ENCODE measurements at places on chromosomes 16 and 17.

DNA sequence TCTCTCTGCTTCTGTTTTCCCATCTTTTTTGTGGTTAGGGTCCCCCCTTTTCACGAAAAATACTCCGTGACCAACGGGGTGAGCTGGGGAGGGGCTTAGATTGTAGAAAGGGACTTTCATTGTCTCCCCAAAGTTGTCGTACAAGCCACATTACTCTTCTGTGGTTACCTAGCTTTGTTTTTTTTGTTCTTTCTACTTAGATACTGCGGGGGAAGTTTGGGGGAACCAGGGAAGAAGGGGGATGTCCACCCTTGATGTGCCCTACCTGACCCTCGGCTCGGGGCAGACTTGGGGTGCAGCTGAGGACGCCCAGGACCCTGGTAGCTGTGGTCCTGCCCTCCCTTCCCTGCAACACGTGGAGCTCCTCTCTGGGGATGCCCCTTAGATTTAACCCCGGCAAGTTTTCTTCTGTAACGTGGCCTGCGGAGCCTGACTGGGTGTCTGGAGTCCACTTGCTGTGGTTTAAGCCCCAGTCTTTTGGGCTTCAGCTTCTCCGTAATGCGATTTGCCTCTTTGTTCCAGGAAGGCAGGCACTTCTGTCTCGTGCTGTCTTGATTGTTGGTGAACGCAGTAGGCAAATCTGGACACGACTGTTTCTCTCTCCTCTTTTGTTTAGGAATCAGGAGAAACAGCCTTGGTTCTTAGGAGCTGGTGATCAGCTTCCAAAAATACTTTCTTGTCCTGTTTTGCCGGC is 892 bp downstream of the ABCC1 start:
- DNase-seq: no peak

DNA sequence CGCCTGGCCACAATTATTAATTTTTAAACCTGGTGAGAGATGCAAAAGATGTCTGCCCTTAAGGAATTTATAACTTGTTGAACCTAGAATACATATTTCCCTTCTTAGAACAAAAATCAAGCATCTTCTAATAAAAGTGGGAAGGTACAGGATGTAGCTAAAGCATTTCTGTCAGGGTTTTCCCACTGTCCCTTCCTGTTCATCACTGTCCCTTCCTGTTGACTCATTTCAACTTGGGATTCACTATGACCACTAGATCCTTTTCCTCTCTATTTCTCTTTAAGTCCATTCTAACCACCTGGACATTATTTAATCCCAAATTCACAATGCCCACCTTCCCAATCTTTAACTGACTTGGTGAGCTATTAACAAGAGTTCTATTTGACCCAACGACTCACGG is 33.9 kb upstream of the CDRT4 start:
- no peak for DNase-seq

DNA sequence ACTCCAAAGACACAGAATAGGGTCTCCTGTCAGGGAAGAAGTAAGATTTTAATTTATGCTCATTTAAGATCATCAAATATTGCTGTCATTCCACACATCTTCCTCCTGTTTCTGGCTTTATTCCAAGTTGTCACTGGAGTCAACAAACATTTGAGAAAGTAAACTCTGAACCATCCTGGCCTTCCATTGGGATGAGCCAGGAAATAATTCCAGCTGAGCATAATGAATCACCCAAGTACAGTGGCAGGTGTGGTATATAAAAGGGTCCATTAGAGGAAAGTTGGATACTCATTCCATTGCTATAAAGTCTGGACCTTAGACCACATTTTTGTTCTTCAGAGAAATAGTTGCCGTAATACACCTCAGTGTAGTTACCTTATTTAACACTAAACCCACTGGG is 246.1 kb downstream of the SLC39A11 start:
- no peak for DNase-seq

GRCh38 chr16:46774743-46775177 is 26.6 kb upstream of the MYLK3 start:
- no peak for DNase-seq

DNA sequence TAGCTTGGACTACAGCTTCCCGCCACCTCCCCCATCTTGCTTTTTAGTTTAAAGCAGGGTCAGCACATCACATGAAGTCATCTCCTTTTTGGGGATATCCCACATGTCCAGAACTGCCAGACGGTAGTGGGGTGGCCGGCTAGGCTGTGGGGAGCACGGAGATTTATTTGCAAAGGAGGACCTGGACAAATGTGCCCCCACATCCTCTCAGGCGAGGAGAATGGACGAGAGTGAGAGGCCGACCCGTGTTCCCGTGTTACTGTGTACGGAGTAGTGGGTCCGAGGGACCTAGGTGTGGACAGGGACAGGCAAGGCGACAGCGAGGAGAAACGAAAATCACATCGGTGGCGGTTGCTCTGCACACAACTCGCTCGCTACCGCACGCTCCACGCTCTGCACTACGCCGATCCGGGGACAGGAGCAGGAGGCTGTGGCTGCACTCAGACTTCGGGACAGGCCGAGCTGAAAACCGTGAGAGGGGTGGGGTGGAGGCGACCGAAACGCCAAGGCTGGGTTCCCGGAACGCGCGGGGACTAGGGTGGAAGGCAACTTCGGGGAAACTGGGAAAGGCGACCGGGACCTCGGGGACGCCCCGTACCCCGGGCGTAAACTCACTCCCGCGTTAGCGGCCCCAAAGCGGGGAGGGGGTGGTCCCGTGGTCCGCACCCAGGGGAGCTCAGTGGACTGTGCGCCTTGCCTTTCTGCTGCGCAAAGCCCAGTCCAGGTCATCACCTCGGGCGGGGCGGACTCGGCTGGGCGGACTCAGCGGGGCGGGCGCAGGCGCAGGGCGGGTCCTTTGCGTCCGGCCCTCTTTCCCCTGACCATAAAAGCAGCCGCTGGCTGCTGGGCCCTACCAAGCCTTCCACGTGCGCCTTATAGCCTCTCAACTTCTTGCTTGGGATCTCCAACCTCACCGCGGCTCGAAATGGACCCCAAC is at the start of gene MT1A:
Gene MT1A, plus strand, starts transcription at position 853 of the 937 bp plus-strand sequence. Its CDS starts 73 bp downstream, at position 926.
- DNase-seq: no peak
